ENCODE measurements at places on chromosomes 16 and 17.

DNA sequence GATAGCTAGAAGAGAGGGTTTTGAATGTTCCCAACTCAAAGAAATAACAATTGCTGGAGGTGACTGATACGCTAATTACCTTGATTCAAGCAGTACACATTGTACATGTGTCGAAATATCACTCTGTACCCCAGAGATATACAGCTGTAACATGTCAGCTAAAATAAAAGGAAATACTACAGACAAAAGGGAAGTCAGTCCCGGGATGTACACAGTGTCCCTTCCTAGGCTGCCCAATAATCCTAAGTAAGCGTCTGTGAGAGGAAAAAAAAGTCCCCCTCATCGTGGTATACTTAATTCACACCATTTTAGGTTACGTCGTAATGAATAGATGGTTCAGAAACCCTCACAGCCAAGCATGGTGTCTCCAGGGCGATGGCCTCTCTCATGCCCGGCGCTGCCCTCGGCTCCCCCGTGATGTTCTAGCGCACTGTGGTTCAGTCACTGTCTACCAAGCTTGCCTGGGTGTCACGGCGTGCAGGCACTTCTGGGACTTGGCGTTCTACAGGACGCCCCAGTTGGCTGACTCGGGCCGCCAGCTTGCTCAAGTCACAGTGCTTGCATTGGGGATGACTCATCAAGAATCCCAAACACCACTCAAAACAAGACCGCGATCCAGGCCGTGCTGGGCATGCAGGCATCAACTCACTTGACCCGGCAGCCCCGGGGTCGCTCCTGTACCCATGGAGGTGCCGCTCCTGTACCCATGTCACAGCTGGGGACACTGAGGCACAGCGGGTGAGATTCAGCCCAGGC lies 27.6 kb downstream of the CCDC40 start:
- no peak for DNase-seq

DNA sequence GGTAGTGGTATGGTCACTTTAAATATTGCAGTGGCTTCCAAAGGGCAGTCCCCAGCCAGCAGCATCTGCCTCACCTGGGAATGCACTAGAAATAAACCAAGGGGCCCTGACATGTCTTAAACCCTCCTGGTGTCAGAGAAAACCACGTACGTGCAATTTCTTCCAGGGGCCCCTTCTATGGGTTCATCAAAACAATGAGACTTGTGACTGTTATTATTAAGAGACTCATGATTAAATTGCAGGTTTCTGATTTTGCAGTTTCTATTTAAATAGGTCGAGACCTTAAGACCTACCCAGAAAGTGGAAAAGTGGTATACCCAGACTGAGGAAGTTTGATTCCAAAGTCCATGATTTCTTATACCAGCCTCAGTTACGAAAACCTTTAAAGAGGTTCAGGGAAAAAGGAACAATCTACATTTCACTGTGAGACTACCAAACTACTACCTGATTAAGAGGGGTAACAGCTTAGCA lies 746 bp upstream of the POLG2 start:
- DNase-seq, result no peak

DNA sequence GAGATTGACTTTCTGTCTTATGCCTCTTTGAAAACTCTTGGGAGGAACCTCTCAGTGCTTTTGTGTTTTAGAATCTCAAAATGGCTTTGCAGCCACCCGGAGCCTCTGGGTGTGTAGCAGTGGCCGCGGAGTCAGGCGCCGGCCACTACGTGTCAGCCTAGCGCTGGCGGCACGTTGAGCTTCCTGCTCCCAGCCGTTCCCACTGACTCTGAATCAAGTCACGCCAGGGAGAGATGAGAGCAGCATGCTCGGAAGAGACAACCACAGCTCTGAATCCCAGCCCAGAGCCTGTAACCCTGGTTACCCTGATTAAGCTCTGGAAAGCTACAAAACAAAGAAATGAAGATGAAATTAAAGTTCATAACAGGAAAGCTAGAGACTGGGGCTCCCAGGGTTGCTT lies 97.4 kb upstream of the CACNG5 start:
- no peak for DNase-seq

GRCh38 chr17:58786586-58787295 lies 31.1 kb downstream of the PPM1E start:
- DNase-seq, result no peak

GRCh38 chr17:15981208-15981607 lies 18.3 kb downstream of the ZSWIM7 start:
- DNase-seq, result no peak

GRCh38 chr17:59856859-59857794 lies 35.6 kb downstream of the TUBD1 start:
- no peak for DNase-seq

- no peak for DNase-seq
Measured at GRCh38 chr17:30208214-30208613, 27.3 kb downstream of the SLC6A4 start.

DNA sequence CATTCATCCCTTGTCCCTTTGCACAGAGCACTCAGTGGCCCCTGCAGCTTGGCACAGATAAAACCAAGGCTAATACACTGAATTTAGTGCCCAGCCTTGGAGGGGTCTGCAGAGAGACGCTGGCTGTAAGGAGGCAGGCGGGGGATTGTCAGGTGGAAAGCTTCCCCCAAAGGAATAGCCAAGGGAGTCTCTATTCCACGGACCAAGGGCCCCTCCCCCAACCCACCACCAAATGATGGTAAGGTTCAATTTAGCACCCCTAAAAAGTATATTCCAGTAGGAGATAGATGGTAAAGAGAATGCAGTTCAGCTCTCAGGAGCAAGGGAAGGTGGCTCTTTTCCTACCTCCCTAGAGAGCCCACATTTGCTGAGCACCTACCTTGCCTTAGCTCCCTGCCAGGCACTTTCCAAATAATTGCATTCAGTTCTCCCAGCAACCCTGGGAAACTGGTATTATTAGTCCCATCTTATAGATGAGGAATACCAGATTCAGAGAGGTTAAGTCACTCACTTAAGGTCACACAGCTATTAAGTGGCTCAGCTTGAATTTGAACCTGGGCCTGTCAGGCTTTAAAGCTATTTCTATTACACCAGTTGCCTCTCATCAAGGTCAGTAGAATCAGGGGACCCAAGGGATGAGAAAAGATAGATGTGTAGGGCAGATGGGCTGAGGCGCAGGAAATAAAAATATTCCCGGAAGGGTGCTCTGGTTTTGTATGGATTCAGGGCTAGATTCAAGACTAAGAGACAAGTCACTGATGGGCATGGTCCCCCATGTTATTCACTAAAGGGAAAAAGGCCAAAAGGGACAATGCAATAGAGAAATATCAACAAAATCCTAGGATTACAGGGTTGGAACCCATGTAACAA lies 20.0 kb upstream of the ZFHX3 start:
- DNase-seq, result no peak

All from NCI-H1092 (cell line).